ENCODE measurements at places on chromosomes 11 and 22. TPM values are rescaled to one million over a fixed set of nuclear protein-coding genes. Genes with fewer than 3 reads are reported as not detected.

GRCh38 chr22:16793831-16794230 is 31.4 kb downstream of the XKR3 start:
- DNase-seq = no peak
- H3K36me3 ChIP-seq = no peaks in the 10 kb centered on the region
- no peaks in the 10 kb centered on the region for H3K27me3 ChIP-seq
- no peak overlapping the region for H3K4me3 ChIP-seq

GRCh38 chr22:30731658-30732057 is 37.0 kb downstream of the OSBP2 start:
- no peak overlapping the region for H3K4me3 ChIP-seq
- no peak overlapping the region for H3K27ac ChIP-seq
- no peaks in the 10 kb centered on the region for H3K4me1 ChIP-seq
- H3K36me3 ChIP-seq = no peaks in the 10 kb centered on the region
- no peaks in the 10 kb centered on the region for H3K27me3 ChIP-seq

F2 gene
- 0.19 TPM for total RNA-seq

- H3K36me3 ChIP-seq = no peaks in the 10 kb centered on the region
- no peak overlapping the region for H3K4me3 ChIP-seq
- H3K27me3 ChIP-seq = no peaks in the 10 kb centered on the region
- no peaks in the 10 kb centered on the region for H3K4me1 ChIP-seq
Measured at GRCh38 chr11:64331569-64332371, 8.2 kb upstream of the CCDC88B start.

DNA sequence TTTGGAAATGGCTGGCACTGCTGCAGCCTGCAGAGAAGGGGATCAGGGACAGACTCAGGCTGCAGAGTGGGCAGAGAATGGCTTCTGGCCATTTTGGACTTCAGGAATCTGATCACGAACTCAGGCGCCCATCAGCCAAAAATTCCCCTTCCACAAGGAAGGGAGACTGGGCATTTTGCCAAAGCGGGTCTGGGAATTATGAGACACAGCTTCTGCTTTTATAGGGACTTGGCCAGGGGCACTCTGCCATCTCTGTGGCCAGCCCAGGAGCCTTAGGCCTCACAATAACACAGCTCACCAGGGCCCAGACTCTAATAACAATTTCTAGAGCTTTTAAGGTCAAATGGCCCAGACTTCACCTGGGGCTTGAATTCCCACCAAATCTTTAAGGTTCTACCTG is 74.7 kb downstream of the CHST1 start:
- H3K27ac ChIP-seq = no peak overlapping the region
- H3K4me3 ChIP-seq = no peak overlapping the region
- H3K4me1 ChIP-seq = no peaks in the 10 kb centered on the region
- H3K27me3 ChIP-seq = no peaks in the 10 kb centered on the region

DUSP8 gene
- 39.3 TPM for total RNA-seq

KRTAP5-10 gene
- total RNA-seq = not detected

DNA sequence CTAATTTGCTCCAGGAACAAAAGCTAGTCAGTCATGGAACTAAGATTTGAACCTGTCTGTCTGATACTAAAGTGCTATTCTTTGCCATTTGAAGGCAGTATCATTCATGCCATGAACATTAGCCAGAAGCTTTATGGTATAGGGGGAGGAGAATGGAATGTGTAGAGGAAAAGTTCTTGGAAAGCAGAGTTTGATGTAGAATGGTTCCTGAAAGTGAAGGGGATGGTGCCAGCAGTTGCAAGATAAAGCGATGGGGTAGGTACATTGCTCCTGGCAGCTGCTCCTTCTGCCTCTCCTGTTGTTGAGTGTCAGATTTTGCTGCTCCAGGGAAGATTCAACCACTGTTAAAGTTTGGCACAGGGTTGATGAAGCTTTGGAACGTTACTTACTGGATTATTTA is 53.4 kb downstream of the ARHGAP42 start:
- H3K27me3 ChIP-seq = no peaks in the 10 kb centered on the region
- no peak for DNase-seq
- no peak overlapping the region for H3K4me3 ChIP-seq
- H3K36me3 ChIP-seq = no peaks in the 10 kb centered on the region
- no peak overlapping the region for H3K27ac ChIP-seq
- no peaks in the 10 kb centered on the region for H3K4me1 ChIP-seq

DNA sequence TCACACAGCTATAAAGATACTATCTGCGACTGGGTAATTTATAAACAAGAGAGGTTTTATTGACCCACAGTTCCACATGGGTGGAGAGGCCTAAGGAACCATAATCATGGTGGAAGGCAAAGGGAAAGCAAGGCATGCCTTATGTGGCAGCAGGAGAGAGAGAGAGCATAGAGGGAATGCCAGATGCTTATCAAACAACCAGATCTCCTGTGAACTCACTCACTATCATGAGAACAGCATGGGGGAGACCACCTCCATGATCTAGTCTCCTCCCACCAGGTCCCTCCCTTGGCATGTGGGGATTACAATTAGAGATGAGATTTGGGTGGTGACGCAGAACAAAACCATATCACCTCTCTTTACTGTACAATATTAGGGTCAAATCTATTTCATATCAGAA is 1101.6 kb upstream of the RAG2 start:
- no peak overlapping the region for H3K4me3 ChIP-seq
- H3K36me3 ChIP-seq = no peaks in the 10 kb centered on the region
- H3K4me1 ChIP-seq = no peaks in the 10 kb centered on the region
- no peaks in the 10 kb centered on the region for H3K27me3 ChIP-seq

DNA sequence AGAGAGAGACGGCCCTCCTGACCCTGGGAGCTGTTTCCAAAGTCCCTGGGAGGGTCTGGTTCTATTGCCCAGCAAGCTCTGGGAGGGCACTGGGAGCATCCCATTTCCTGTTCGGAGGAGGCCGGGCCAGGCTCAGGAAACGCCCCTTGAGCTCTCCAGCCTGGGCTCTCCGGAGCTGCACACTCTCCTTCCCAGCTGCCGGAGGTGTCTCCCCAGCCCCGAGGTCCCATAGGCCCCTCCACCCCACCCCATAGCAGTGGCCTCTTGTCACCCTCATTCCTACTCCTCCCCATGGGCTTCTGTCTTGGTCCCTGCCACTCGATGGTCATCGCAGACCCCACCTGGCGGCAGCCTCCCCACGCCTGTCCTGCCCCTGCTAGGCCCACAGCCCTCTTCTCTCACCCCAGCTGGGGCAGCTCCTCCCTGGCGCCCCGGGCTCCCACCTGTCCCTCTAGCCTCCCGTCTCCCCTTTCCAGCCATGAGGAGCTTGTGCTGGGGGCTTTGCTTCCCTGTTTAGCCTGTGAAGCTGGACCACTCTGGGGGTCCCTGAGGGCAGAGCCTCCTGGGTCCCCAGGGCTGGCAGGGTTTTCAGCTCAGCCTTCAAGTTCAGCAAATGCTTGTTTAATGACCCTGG is 2.8 kb downstream of the TSPAN32 start:
- H3K4me1 ChIP-seq = no peaks in the 10 kb centered on the region
- H3K27ac ChIP-seq = no peak overlapping the region
- H3K27me3 ChIP-seq = no peaks in the 10 kb centered on the region
- no peaks in the 10 kb centered on the region for H3K36me3 ChIP-seq

GRCh38 chr11:74446532-74446938 is 20.8 kb downstream of the KCNE3 start:
- H3K27me3 ChIP-seq = no peaks in the 10 kb centered on the region
- no peaks in the 10 kb centered on the region for H3K36me3 ChIP-seq
- H3K4me3 ChIP-seq = no peak overlapping the region
- no peak overlapping the region for H3K27ac ChIP-seq
- peaks cover 12% of the 10 kb centered on the region for H3K4me1 ChIP-seq
- DNase-seq = no peak

DNA sequence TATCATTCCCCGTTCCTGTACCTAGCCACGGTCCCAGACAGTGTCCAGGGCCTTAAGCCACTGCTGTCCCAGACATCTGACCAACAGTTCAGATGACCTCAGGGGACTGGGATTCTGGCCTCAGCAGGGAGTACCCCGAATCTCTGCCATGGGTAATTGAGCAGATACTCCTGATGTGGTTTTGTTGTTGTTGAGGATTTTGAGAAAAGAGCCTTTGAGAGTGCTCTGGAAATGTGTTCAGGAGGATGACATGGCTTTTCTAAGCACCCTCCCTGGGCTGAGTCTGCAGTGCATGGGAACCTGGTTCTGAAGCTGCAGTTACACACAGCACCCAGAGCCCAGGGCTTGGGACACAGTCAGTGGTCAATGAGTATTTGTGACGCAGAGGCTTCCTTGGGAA is 30.4 kb downstream of the ADAMTS15 start:
- H3K4me1 ChIP-seq = peaks cover 7% of the 10 kb centered on the region
- peak overlapping the region; percentile 93 for H3K27ac ChIP-seq
- H3K27me3 ChIP-seq = no peaks in the 10 kb centered on the region
- no peaks in the 10 kb centered on the region for H3K36me3 ChIP-seq

DNA sequence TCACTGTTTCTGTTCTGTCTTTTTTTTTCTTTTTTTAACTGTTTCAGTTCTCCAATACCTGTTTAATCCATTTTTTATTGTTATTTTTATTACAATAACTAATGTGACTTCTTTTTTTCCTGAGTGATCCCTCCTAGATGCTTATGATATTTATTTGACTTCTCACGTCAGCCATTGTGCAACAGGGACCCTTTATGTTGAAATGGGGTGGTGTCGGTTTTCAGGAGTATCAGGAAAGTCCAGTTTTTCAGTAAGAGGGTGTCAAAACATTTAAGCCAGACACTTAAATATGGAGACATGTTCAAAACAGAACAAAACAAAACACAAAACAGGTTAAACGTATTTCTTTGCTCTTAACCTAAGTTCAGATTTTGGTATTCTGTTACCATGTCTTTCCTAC is 418.8 kb downstream of the DYNC2H1 start:
- H3K36me3 ChIP-seq = no peaks in the 10 kb centered on the region
- no peak for DNase-seq
- no peak overlapping the region for H3K4me3 ChIP-seq
- H3K27me3 ChIP-seq = no peaks in the 10 kb centered on the region
- H3K27ac ChIP-seq = no peak overlapping the region

GRCh38 chr22:42222140-42222539 is 48.3 kb downstream of the TCF20 start:
- DNase-seq = no peak
- no peaks in the 10 kb centered on the region for H3K36me3 ChIP-seq
- H3K27me3 ChIP-seq = no peaks in the 10 kb centered on the region
- H3K4me3 ChIP-seq = no peak overlapping the region

DNA sequence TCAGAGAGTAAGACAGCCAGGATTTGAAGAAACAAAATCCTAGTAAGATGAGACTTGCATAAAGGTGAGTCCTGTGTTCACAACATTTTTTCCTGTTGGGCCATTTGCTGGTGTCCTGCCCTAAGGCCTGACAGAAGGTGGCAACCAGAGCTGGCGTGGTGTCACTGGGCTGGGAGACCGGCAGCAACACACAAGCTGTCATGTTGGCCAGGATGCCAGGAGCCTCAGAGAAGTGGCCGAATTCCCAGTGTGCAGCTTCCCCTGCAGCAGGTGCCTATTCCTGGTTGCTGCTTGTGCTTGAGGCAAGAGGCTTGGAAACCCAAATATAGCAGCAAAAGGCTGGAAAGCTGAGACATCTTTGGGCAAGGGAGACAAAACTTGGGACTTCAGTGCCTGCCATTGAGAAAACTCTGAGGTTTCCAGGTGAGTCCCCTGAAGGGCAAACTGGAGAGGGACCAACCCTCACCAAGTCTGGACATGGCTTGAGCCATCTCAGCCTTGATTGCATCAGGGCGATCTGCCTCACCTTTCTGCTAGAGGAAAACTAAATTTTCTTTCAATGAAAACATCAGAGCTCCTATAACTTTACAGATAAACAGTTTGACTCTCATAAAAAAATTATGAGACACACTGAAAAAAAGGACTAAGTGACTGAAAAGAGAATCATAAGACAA is 25.9 kb downstream of the ALG12 start:
- no peak overlapping the region for H3K27ac ChIP-seq
- no peaks in the 10 kb centered on the region for H3K4me1 ChIP-seq
- DNase-seq = no peak
- H3K27me3 ChIP-seq = no peaks in the 10 kb centered on the region
- H3K36me3 ChIP-seq = no peaks in the 10 kb centered on the region
- no peak overlapping the region for H3K4me3 ChIP-seq

MIOX gene
- not detected for total RNA-seq

DNA sequence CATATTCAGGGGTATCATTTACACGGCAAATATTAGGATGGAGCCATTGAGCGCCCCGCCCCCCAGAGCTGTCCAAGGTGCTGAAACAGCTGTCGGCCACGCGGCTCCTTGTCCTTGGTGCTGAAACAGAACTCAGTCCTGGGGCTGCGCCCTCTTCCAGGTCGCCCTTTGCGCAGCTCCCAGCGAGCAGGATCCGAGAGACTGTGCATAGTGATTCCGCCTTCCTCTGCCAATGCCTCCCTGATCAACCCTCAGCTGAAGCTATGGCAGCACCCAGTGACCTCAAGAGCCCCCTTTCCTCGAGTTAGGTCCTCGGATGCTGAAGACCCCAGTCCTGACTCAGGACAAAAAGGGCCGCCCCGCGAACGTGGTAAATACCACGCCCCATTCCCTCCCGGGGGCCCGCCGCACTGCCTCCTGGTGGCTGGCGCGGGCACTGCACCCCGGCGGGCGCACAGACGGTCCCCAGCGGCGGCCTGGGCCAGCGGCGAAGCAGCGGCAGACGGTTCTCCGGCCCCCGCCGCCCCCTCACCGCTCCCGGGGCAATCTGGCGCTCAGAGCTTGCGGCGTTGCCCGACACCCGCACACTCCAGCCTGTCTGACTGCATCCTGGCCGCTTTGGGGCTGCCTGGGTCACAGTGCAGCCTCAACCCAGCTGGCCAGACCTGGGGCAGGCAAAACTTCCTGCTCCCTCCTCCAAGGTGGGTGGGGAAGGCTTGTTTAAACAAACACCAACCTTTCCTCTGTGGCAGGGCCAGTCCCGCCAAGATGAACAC is 13.4 kb downstream of the SYT7 start:
- H3K4me3 ChIP-seq = no peak overlapping the region
- no peaks in the 10 kb centered on the region for H3K4me1 ChIP-seq
- peaks cover 2% of the 10 kb centered on the region for H3K27me3 ChIP-seq
- no peaks in the 10 kb centered on the region for H3K36me3 ChIP-seq
- no peak overlapping the region for H3K27ac ChIP-seq

DNA sequence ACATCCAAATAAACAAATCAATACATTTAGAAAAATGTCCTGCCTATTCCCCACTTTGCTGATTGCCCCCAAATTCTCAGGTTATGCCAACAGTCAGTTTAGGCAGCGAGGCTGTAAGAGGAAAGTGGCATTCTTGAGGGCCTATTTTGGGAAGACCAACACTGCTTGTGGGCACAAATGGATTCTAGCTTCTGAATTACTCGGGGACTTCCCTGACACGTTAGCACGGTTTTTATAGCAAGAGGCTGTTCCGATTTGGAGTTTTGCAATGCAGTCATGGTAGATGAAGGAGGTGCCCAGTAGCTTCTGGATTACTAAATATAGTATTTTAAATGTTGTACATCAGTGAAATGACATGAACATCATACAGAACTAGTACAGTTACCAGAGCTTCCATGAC is 13.1 kb downstream of the RCN1 start:
- H3K27ac ChIP-seq = no peak overlapping the region
- no peaks in the 10 kb centered on the region for H3K4me1 ChIP-seq
- H3K27me3 ChIP-seq = no peaks in the 10 kb centered on the region
- DNase-seq = no peak

RPL27A gene
- 776 TPM for total RNA-seq

- DNase-seq = no peak
- no peak overlapping the region for H3K4me3 ChIP-seq
- H3K4me1 ChIP-seq = no peaks in the 10 kb centered on the region
- no peaks in the 10 kb centered on the region for H3K36me3 ChIP-seq
- H3K27me3 ChIP-seq = no peaks in the 10 kb centered on the region
Measured at GRCh38 chr22:36267058-36267457, 14.1 kb downstream of the APOL1 start.

Data from aorta (tissue), 5 donors.